ENCODE measurements at places on chromosomes 16 and 17. TPM values are rescaled to one million over a fixed set of nuclear protein-coding genes. Genes with fewer than 3 reads are reported as not detected.

Gene ZNF469
- total RNA-seq, result 6.2 TPM

Gene KRTAP2-1
- not detected for total RNA-seq

Gene SPAG5
- total RNA-seq, result 1.9 TPM

Gene C1QTNF8
- total RNA-seq, result not detected

Gene WSCD1
- 4.2 TPM for total RNA-seq

Gene PIK3R5
- 18.0 TPM for total RNA-seq

Gene TBX21
- total RNA-seq, result 0.48 TPM

Gene GLG1
- total RNA-seq, result 101 TPM

GRCh38 chr17:69669441-69670178 is 255.1 kb downstream of the MAP2K6 start:
- no peak for DNase-seq

GRCh38 chr16:12403746-12404658 is 399.7 kb downstream of the CPPED1 start:
- no peak for DNase-seq

- DNase-seq, result peak; percentile 95
These were observed 1.3 kb upstream of the PER1 start for GRCh38 chr17:8153525-8153956.

DNA sequence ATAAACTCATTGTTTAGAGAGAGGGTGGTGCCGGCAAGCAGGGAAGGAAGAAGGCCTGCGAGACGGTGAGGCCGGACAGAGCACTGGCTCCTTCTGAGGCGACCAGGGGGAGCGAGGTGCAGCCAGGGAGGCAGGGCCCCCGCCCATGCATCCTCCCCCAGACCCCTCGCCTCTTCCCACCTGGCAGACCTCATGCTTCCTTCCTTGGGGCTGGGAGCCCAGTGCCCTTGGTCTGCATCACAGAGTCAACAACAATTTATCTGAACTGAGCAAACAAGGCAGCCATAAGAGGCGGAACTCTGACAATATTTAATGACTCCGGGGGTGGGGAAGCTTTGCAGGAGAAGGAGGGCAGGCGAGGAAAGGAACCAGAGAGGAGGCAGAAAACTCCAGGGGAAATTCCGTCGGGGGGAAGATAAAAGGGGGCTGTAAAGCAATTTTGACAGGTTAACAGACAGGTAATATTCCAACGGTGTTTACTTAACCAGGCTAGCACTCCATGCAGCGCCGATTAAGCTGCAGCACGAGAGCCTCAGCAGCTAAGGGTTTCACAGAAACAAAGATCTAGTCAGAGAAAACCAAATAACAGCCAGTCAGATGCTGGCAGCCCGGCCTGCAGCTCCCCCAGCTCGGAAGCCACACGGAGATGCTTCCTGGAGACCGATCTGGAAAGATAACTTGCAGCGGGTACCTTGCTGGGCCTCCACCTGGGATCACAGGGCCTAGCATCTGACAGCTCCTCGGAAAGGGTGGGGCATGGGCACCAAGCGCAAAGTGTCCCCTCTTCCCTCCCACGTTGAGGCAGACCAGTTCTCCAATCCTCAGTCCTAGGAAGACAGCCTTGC is 398.2 kb downstream of the SOX9 start:
- no peak for DNase-seq

GRCh38 chr17:40480501-40481003 is 20.9 kb downstream of the TNS4 start:
- DNase-seq, result no peak

- DNase-seq, result no peak
These were observed 1308.4 kb downstream of the CDH8 start for GRCh38 chr16:60727851-60728250.

GRCh38 chr17:79612468-79613194 is 1.8 kb upstream of the RBFOX3 start:
- DNase-seq, result no peak

- DNase-seq, result no peak
These were observed 63.8 kb downstream of the SEC14L1 start for GRCh38 chr17:77204536-77204935.

DNA sequence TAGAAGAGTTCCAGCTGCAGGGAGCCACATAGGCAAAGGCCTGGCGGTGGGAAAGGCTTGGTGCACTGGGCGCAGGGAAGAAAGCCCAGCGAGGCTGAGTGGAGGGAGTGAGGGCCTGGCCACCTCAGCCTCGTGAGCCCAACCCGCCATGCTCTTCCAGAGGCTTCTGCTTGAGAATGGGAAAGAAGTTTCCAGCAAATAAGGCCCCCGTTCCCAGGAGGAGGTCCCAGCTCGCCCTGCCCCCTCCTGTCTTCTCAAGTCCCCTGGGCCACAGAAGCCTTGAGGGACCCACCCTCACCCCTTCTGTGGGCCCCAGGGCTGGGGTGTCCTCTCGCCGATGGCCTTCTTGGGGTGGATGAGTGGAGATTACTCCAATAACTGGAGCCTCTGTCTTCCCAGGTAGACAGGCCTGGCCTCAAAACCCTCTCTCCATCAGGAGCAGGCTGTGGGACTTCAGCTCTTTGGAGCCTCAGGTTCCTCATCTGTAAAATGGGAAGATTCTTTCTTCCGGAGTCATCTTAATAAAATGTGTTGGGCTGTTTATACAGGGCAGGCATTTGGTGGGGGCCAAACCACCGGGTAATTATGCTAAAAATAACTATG is 933 bp upstream of the SNN start:
- no peak for DNase-seq

- DNase-seq, result no peak
These were observed 422.1 kb upstream of the SALL1 start for GRCh38 chr16:51573191-51573590.

GRCh38 chr17:35708951-35709350 is 22.5 kb upstream of the RASL10B start:
- DNase-seq, result no peak

DNA sequence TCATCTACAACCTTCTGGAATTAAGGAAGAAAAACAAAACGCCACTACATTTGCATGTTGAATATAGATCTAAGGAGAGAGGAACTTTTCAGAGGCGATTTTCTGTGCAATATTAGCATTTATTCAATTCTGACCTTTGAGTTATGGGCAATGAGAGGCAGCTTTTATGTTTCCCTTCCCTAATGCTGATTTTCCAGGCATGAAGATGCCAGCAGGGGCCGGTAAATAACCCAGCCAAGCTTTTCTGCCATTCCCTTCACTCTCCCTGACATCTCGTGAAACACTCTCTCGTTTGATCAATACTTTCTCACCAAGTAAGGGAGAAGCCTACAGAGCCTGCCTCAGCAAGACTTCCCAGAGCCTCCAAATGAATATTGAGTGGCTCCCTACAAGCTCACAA is 470.5 kb upstream of the GOT2 start:
- no peak for DNase-seq

DNA sequence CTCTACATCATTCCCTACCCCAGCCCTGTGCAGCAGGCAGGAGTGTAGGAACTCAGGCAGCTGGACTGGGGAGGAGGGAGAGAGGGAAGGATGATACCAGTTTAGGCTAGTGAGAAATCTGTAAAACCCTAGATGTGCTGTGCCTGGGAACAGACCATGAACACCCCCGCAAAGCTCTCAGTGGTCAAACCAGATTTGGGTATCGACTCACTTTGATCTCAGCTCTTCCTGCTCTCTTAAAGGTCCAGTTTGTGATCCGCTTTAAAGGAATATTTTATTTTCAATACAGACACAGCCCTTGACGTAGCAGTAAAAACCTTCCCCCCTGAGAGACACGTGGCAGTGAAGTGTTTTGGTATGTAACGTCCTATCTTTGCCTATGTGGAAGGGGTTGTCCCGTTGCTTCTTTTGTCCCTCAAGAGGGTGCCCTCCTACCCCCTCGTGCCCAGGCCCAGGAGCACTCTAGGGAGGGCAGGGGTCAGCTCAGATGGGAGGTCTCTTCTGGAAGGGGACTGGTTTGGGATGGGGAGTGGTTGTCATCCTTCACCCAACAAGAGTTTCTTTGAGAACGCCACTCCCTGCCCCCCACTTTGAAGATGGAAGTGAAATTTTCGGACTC is 19.3 kb upstream of the TBX2 start:
- peak; percentile 17 for DNase-seq

GRCh38 chr16:4411684-4412083 is 4.7 kb downstream of the CORO7 start:
- no peak for DNase-seq

GRCh38 chr17:74713171-74713755 is 540 bp upstream of the CD300LF start:
- DNase-seq, result peak; percentile 20

- DNase-seq, result peak; percentile 89
These were observed 219.3 kb upstream of the GSE1 start for GRCh38 chr16:85393674-85394451.

DNA sequence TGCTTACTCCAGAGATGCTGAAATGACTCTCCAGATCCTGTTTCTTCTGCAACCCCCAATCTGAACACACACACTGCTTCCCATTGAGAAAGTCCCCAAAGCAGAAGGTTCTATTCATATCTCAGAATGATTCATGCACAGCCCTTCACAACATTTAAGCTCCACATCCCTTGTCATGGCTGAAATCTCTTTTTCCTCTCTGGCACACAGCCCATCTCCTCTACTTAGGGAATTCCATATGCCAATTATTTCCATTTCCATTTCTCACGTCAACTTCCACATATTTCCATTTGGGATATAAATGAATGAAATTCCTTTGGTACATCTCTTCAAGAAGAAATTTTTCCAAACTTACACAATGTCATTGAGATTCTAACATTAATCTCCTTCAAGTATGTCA is 119.6 kb downstream of the CDH11 start:
- DNase-seq, result no peak

DNA sequence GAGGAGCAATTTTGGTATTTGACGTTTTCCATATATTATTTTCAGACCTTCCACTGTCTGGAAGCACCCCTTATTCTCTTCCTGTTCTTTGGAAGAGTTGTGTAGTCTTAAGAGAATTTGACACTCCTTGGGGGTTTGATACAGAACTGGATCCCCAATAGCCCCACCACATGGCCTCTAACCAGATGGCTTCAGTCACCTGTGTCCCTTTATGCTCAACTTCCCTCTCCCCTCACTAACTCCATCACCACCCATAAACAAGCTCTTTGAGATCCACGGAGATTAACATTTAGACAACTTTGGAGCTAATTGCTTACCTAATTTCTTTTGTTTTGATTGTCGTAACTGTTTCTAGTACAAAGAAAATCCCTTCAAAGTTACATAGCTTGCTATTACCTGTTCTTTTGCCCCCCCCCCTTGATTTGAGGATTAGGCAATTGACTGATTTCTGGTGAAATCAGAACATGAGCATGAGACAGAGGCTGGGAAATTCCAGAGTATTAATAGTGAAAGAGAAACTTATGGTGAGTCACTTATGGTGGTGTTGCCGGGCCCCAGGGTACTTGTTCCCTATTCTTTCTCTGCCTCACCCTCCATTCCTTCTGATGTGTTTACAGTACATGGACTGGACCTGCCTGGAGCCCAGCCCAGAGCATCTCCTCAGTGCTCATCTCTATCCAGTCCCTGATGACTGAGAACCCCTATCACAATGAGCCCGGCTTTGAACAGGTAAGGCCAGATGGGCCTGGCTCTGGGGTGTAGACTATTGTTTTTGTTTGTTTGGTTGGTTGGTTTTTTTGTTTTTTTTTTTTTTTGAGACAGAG is 7.5 kb downstream of the UBE2Z start:
- DNase-seq, result peak; percentile 73

- no peak for DNase-seq
These were observed 95.2 kb downstream of the ZDHHC7 start for GRCh38 chr16:84916178-84916577.

DNA sequence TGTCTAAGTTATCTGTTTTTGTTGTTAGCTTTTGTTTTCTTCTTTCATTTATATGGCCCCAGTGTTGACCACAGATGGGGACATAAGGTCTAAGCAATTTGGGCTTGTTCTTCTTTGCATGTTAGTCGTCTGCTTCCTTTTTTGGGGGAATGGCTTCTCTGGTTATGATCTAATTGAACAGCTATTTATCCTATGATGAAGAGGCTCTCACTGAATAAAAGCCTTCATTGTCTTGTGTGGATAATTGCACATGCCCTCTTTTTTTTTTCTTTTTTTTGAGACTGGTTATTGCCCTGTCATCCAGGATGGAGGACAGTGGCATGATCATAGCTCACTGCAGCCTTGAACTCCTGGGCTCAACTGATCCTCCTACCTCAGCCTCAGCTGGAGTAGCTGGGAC is 13.7 kb downstream of the SMARCE1 start:
- DNase-seq, result no peak

GRCh38 chr17:74390680-74391653 is 23.7 kb downstream of the GPR142 start:
- no peak for DNase-seq

DNA sequence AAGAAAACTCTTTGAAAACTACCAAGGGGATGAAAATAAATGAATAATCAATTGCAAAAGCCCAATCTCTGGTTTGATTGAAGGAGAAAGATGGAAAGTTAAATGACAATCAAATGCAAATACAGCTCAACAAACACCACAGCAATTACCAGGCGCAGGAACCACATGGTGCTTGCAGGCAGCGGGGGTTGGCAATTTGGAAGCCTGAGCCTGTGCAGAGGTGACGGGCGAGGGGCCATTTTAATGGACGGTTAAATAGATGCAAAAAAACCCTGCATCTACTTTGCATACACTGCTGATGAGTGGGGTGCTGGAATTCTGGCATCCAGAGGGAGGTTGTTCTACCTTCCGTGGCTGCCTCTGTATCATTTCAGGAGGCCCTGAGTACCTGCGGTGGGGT is 4.8 kb upstream of the SEZ6 start:
- peak; percentile 44 for DNase-seq

DNA sequence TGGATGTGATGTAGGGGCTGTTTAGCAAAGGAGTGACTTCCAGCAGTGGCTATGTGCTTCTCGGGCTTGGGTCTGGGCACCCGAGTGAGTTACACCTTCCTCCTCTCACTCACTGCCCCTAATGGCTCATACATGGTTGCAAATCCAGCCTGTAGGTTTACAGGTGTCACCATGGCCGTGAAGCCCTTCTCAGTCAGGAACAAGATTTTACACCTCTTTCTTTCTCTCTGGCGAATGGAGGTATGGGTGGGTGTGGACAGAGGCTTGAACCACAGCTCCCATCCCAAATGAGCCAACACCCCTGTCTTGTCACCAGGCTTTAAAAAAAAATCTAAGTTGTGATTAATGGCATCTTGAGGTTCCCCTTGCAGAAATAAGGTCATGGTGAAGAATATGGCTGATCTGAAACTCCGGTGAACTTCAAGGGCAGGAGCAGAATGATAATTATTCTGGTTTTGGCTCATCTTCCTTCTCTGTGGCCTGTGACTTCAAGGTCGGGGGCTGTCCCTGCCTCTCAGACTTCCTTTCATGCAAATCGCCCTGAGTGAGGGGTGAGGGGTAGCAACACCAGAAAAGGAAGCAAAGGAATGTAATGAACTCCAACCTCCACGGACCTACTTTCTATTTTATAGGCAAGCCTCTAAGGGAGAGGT is 331.2 kb downstream of the MAF start:
- no peak for DNase-seq

- no peak for DNase-seq
These were observed 39.8 kb upstream of the MMP2 start for GRCh38 chr16:55439101-55439690.
